Activated T-cell treated with anti-CD3 and anti-CD28 coated beads, Interleukin-2, amount 50 U/mL, for 48 hours (primary cell): ENCODE measurements at places on chromosomes 12 and 14.

GRCh38 chr14:96354246-96354645 is 8.9 kb downstream of the ATG2B start:
- no peak for DNase-seq

DNA sequence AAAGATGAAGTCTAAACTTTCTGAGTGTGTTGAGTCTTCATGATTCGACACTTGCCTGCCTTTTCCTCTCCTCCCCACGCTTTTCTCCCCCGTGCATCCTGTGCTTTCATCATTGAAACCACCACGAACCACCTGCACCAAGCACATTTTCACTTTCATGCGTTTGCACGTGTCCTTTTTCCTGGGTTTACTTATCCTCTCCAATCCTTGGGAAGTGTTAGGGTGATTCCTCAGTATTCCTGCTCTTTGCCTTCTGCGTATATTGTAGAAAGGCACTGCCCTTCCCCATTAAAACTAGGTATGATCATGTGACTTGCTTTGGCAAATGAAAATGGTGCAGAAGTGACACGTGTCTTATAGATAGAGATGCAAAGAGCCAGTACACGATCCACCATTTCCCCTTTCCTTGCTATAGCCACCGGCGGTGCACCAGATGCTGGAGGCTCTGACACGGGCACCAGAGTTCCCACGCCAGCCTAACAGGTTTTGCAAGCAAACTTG is 106.6 kb downstream of the BRMS1L start:
- peak; percentile 51 for DNase-seq

DNA sequence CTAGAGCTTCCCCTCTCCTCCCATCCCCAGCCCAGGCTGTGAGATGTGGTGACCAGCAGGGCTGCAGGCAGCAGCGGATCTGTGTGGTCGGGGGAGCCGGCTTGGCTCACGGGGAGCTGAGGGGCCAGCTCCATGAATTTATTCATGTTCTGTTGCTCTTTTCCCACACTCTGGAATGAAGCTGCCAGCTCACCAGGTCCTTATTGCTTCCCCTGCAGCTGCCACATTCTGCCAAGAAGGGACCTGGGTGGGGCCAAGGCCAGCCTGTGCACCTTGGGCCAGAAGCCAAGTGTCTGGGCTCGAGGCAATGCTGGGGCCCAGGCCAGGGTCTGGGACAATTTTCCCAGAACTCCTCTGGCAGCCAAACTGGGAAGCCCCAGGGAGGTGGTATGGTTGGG is 2.5 kb upstream of the C1QL4 start:
- no peak for DNase-seq

DNA sequence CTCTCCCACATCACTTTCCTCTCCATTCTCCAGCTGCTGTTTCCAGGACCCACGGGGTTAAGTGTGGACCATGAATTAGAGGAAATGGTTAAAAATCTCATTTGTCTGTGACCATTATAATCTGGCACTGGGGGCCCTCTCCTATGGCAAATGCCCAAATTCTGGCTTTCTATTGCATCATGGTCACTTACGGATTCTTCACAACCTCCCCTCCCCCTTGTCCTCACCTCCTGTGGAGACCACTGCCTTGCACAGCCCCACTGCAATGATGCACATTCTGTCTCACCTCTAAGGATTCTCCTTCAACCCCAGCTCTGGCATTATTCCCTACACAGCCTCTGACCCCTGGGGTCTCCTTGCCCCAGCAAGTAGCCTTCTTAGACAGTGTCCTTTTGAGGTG is 18.9 kb downstream of the BCAT1 start:
- no peak for DNase-seq

- DNase-seq = no peak
These were observed 66.3 kb upstream of the NCOR2 start for GRCh38 chr12:124633365-124634362.

GRCh38 chr14:26332966-26333365 is 264.9 kb downstream of the NOVA1 start:
- no peak for DNase-seq

GRCh38 chr14:33035416-33036194 is 96.9 kb downstream of the NPAS3 start:
- DNase-seq = no peak

- no peak for DNase-seq
These were observed at the start of gene PDZRN4 for GRCh38 chr12:41188058-41188840. Gene PDZRN4 (plus strand): TSS chr12:41188320.

DNA sequence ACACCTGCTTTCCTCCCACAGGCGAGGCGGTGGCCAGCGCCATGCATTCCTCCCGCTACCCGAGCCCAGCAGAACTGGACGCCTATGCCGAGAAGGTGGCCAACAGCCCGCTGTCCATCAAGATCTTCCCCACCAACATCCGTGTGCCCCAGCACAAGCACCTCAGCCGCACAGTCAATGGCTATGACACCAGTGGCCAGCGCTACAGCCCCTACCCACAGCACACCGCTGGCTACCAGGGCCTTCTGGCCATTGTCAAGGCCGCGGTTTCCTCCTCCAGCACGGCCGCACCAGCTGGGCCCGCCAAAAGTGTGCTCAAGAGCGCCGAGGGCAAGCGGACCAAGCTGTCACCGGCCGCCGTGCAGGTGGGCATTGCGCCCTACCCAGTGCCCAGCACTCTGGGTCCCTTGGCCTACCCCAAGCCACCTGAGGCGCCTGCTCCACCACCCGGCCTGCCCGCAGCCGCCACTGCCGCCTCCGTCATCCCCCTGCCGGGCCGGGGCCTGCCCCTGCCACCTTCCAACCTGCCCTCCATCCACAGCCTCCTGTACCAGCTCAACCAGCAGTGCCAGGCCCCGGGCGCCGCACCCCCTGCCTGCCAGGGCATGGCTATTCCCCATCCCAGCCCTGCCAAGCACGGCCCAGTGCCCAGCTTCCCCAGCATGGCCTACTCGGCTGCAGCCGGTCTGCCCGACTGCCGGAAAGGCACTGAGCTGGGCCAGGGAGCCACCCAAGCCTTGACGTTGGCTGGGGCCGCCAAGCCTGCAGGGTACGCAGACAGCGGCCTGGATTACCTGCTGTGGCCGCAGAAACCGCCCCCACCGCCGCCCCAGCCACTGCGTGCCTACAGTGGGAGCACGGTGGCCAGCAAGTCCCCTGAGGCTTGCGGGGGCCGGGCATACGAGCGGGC is 54.6 kb downstream of the FAM222A start:
- no peak for DNase-seq

DNA sequence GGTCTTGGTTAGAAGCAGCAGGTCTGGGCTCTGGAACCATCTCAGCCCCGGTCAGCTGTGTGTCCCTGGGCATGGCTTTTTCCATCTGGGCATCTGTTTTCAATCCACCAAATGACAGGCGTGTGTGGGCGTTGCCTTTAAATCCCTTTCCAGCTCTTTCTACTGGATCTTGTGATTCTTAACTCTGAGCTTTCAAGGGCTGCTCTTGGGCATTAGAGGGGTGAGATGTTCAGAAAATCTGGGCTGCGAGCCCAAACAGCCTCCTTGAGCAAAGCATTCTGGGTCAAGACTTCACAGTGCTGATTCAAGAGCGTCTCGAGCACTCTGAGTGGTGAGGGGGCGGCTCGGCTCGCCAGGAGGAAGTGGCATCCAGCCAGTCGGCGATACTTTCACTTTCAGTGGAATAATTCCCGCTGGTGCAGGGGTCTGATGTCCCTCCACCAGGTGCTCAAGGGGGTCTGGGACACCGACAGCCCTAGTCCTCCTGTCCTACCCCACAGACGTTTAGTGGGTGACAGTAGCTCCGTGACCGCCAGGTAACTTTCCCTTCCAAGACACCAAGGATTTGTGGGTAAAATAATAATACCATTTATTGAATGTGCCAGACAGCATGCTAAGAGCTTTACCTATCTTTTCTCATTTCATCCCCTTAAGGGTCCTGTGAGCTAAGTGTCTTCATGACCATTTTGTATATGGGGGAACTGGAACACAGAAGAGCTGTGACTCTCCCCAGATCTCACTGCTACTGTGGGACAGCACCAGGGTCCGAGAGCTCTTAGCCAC is 114.0 kb downstream of the PLXNC1 start:
- peak; percentile 78 for DNase-seq

- DNase-seq = no peak
These were observed 3.7 kb downstream of the WNT5B start for GRCh38 chr12:1632702-1633101.
